Lung (tissue), 17 donors: ENCODE measurements at places on chromosomes 16 and 17. TPM values are rescaled to one million over a fixed set of nuclear protein-coding genes. Genes with fewer than 3 reads are reported as not detected.

CD300LB gene
- 0.82 TPM for total RNA-seq

AARSD1 gene
- 27.6 TPM for total RNA-seq

DRC3 gene
- total RNA-seq = 29.5 TPM

PRR35 gene
- not detected for total RNA-seq

KRT31 gene
- not detected for total RNA-seq

C16orf86 gene
- total RNA-seq = 6.4 TPM

DNA sequence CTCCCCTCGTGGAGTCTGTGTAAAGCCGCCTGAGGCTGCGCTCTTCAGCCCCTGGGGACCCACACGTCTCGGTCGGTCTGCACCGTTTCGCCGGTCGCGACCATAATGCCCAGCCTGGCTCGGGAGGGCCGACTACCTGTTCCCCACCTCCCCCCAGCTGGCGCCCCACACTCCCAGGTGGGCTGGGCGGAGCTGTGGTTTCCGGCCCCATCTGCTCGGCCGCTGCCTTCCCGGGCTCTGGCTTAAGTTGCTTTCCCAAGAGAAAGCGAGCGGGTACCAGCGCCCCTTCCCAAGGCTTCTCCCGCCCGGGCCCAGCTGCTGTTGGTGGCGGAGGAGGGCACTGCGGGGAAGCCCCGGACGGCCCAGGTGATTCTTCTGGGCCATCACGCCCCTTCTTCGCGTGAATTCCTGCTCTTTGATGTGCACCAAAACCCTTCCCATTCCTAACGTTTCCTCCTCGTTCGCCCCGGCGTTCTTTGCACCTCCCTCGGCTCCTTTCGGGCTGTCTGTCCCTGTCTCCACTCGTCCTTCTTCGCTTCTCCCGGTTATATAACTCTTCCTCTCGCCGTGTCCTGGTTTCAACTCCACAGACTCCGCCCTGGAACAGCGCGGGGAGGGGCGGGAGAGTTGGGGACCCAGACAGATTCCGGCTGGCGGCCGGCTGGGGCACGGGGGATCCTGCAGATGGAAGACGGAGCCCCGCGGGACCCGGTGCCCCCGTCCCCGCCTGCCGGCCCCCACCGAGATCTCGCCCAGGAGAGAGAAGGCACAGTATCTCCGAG lies 2.0 kb downstream of the KDM6B start:
- H3K27ac ChIP-seq = peak overlapping the region; percentile 98
- no peaks in the 10 kb centered on the region for H3K27me3 ChIP-seq
- peak; percentile 77 for DNase-seq
- H3K4me1 ChIP-seq = peaks cover 58% of the 10 kb centered on the region

- H3K36me3 ChIP-seq = no peaks in the 10 kb centered on the region
- no peaks in the 10 kb centered on the region for H3K27me3 ChIP-seq
- no peak overlapping the region for H3K27ac ChIP-seq
These were observed 13.7 kb upstream of the TAT start for GRCh38 chr16:71590584-71590983.

DNA sequence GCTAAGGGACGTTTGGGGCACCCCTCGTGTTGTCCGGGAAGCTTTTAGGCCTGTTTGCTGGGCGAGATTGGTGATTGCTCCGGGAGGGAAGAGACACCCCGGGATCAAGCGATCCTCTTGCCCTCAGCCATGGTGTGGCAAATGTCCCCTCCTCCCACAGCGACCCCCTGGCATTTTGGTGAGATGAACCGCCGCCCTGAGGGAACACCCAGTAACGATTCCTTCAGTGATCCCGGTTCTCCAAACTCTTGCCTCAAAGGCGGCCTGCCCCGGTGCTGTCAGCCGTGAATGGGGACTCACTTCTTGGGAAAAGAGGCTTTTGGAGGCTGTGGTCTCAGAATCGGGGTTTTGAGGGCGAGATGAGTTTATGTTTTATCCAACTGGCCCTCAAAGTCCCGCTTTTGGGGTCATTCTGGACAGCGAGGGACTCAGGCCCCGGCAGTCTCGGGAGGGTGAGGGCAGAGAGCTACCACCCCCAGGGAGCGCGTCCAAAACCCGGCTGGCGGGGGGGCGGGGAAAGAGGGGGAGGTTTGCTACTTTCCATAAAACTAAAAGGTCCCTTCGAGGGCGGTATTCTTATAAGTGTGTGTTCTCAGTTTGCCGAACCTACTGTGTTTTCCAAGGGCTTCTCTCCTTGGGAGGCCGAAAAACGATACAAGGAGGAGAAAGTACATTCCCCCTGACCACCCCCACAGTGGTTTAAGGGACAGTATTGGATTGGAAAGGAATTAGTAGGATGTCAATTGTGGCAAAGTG lies 232.7 kb downstream of the MRTFB start:
- no peak overlapping the region for H3K27ac ChIP-seq
- peaks cover 4% of the 10 kb centered on the region for H3K4me1 ChIP-seq
- peak; percentile 17 for DNase-seq
- no peaks in the 10 kb centered on the region for H3K36me3 ChIP-seq
- no peaks in the 10 kb centered on the region for H3K27me3 ChIP-seq

GRCh38 chr16:8867932-8868415 lies 832 bp downstream of the CARHSP1 start:
- DNase-seq = no peak
- H3K36me3 ChIP-seq = no peaks in the 10 kb centered on the region
- H3K27ac ChIP-seq = peak overlapping the region; percentile 87
- H3K4me1 ChIP-seq = peaks cover 37% of the 10 kb centered on the region

DNA sequence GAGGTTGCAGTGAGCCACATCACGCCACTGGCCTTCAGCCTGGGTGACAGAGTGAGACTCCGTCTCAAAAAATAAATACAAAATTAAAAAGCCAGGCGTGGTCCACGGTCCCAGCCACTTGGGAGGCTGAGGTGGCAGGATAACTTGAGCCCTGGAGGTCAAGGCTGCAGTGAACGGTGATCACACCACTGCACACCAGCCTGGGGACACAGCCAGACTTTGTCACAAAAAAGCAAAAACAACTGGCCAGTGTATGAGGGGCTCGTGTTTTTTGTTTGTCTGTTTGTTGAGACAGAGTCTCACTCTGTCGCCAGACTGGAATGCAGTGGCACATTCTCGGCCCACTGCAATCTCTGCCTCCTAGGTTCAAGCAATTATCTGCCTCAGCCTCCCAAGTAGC lies 1.2 kb upstream of the UBB start:
- no peaks in the 10 kb centered on the region for H3K27me3 ChIP-seq
- H3K4me3 ChIP-seq = no peak overlapping the region
- no peak overlapping the region for H3K27ac ChIP-seq
- peaks cover 32% of the 10 kb centered on the region for H3K4me1 ChIP-seq
- peaks cover 17% of the 10 kb centered on the region for H3K36me3 ChIP-seq
- no peak for DNase-seq

DNA sequence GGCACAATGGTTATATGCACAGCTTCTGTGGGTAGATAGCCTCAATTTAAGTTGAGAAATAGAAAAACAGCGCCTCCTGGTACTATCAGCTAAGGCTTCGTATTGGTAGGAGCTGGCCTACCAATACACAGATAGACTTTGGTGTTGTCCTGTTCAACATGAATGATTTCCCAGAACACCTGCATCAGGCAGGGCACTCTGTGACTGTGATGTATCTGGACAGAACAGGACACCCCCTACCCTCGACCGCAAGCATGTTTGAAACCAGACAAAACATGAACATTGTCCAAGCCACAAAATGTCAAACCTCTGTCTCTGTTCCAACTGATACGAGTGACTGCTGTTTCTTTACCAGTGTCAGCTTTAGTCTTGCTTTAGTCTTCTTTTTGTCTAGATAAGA lies 144.9 kb downstream of the HAPSTR1 start:
- H3K27ac ChIP-seq = no peak overlapping the region
- H3K4me3 ChIP-seq = no peak overlapping the region
- DNase-seq = no peak
- no peaks in the 10 kb centered on the region for H3K4me1 ChIP-seq
- H3K36me3 ChIP-seq = no peaks in the 10 kb centered on the region
- no peaks in the 10 kb centered on the region for H3K27me3 ChIP-seq

GPR142 gene
- total RNA-seq = not detected

- DNase-seq = no peak
- H3K36me3 ChIP-seq = peaks cover 21% of the 10 kb centered on the region
- no peaks in the 10 kb centered on the region for H3K27me3 ChIP-seq
These were observed 25.2 kb downstream of the NME3 start for GRCh38 chr16:1745900-1746692.

GRCh38 chr17:81513372-81513752 lies 763 bp upstream of the ACTG1 start:
- H3K36me3 ChIP-seq = peaks cover 27% of the 10 kb centered on the region
- DNase-seq = peak; percentile 79
- peak overlapping the region; percentile 99 for H3K27ac ChIP-seq
- H3K4me3 ChIP-seq = peak overlapping the region; percentile 73
- no peaks in the 10 kb centered on the region for H3K27me3 ChIP-seq

GRCh38 chr17:62621223-62621622 lies 6.2 kb upstream of the MRC2 start:
- no peak overlapping the region for H3K27ac ChIP-seq
- H3K4me1 ChIP-seq = no peaks in the 10 kb centered on the region
- no peak overlapping the region for H3K4me3 ChIP-seq
- no peaks in the 10 kb centered on the region for H3K27me3 ChIP-seq

DNA sequence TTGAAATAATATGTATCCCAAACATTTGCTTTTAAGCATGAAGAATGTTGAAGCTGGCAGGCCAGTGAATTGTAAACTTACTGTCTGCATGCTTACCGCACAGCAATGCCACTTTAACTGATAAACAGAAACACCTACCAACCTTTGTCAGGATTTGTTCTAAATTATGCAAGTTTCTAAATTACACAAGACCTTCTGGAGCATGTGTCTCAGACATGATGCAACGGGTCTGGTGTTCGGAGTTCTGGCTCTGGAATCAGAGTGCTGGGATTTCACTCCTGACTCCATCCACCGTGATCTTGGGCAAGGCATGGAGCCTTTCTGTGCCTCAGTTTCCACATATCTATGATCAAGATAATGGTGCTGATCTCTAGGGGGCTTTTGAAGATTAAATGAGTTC lies 111.2 kb downstream of the CCT6B start:
- no peak overlapping the region for H3K27ac ChIP-seq
- H3K4me3 ChIP-seq = no peak overlapping the region
- no peaks in the 10 kb centered on the region for H3K36me3 ChIP-seq
- DNase-seq = no peak

DNA sequence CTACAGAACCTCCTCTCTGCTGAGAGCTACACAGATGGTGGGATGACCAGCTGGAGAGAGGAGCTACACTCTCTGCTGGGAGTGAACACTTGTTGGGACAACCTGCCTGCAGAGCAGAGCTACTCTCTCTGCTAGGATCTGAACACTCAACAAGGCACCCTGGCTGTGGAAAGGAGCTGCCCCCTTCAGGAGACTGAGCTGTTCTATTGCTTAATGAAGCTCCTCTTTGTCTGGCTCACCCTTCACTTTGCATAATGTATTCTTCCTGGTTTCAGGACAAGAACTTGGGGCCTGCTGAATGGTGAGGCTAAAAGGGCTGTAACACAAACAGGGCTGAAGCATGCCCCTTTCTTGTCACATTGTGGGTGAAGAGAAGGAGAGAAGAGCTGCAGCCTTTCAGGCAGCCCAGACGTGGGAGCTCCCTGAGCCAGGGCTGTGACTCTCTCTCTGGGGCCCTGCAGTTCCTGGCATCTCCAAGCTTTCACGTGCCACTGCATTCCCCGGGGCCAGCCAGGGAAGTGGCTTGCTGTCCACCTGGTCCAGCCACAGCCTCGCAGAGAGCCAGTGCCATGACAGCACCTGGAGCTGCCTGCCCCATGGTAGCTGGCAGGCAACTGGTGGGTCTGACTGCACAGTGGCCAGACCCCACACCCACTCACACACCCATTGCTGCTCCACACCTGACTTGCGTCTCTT lies 272.8 kb upstream of the KCNJ16 start:
- no peak overlapping the region for H3K4me3 ChIP-seq
- H3K4me1 ChIP-seq = no peaks in the 10 kb centered on the region
- no peaks in the 10 kb centered on the region for H3K36me3 ChIP-seq
- DNase-seq = no peak

GRB7 gene
- total RNA-seq = 25.5 TPM

LPCAT2 gene
- total RNA-seq = 24.6 TPM

DNA sequence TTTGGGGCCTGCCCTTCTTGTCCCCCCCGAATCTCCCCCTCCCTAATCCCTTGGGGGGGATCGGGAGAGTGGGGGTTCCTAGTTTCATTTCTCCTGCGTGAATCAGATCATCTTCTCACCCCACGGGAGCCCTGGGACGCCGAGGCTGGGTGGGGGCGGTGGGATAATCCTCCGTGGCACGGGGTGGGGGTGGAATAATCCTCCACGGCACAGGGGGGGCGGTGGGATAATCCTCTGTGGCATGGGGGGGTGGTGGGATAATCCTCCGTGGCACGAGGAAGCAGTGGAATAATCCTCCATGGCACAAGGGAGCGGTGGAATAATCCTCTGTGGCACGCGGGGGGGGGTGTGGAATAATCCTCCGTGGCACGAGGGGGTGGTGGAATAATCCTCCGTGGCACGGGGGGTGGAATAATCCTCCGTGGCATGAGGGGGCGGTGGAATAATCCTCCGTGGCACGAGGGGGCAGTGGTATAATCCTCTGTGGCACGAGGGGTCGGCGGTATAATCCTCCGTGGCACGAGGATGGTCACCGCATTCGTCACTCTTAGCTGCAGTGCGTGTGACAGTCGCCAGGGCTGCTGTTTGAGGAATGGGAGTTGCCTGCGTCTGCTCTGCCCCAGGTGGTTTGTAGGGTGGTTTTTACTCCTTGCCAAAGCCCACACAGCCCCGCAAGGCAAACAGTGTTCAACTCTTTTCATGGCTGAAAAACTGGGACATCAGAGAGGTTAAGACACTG lies 156.9 kb downstream of the LAT start:
- no peak overlapping the region for H3K27ac ChIP-seq
- H3K27me3 ChIP-seq = no peaks in the 10 kb centered on the region
- DNase-seq = no peak
- no peak overlapping the region for H3K4me3 ChIP-seq
- no peaks in the 10 kb centered on the region for H3K36me3 ChIP-seq

DNA sequence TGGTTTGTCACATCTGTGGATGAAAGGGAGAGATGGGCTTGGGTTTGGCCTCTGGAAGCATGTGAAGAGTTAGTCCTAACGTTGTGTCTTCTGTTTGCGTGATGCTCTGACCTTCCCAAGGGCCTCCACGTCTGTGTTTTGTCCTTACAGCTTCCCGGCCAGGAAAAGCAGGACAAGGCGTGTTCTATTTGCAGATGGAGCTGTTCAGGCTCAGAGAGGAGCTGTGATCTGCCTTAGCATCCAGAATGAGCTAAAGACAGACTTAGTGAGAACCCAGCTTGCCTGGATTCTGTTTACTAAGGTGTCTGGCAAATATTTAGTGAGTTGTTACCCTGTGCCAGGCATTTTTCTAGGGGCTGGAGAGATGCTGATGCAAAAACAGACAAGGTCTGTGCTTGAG lies 282.1 kb downstream of the CBLN1 start:
- no peak overlapping the region for H3K27ac ChIP-seq
- no peaks in the 10 kb centered on the region for H3K36me3 ChIP-seq
- H3K4me3 ChIP-seq = no peak overlapping the region
- H3K27me3 ChIP-seq = no peaks in the 10 kb centered on the region

DNA sequence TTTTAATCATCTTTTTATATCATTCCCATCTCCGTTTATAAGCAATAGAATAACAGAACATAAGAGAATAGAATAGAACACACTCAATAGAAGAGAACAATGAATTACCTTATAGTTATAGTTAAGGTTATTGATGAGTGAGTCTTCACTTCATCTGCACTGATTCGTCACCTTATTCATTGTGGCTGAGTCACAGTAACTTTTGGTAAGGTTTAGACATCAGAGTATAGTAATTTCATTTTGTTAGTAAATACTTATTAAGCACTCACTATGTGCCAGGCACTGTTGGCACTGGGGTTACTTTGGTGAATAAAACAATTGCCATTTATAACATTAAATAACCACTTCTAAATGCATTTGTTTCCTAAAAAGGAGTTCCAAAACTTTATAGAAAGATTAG lies 22.5 kb downstream of the PHKB start:
- no peak overlapping the region for H3K27ac ChIP-seq
- no peaks in the 10 kb centered on the region for H3K27me3 ChIP-seq
